ENCODE measurements at places on chromosomes 16 and 17.

- DNase-seq = no peak
Measured at GRCh38 chr16:30972872-30973271, 12.1 kb upstream of the HSD3B7 start.

GRCh38 chr16:80347900-80348299, 192.9 kb upstream of the DYNLRB2 start:
- no peak for DNase-seq

GRCh38 chr16:27721531-27722181, 171.7 kb downstream of the KATNIP start:
- DNase-seq = no peak

DNA sequence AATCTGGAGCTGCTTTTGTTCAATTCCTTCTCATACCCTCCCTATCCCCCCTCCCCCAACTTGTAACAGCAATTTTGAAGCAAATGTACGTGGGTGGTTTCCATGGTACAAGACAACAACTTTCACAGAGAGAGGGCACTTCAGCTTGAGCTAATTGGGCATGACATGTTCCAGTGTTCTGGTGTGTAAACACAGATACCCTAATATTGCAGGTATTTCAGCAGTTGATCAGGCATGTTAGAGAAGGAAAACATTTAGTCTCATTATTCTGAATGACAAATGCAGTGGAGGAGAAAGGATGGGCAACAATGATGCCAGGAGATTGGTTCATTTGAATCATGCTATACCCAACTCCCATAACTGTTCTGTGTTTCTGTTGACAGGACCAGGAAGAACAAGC, 137.5 kb downstream of the TRIM37 start:
- DNase-seq = no peak

- no peak for DNase-seq
Measured at GRCh38 chr17:48510761-48511604, 19.8 kb downstream of the HOXB1 start.

DNA sequence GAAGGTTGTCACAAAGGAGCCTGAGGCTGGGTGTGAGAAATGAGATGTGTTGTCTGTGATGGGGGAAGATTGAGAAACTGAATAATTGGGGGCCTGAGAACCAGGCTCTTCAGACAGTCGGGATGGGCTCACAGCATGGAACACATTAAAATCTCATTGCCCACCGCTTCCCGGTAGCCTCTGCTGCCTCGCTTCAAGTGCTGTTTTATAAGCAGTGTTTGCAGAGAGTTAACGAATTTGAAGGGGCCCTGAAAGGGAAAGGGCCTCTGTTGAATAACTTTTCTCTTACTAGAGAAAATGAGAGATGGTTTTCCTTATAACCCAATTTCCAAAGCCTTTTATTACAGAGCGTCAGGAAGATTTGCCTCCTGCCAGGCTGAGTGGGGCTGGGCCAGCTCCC, 258.8 kb upstream of the ASIC2 start:
- DNase-seq = no peak

- no peak for DNase-seq
Measured at GRCh38 chr17:16446338-16446983, 31.1 kb downstream of the TRPV2 start.

- no peak for DNase-seq
Measured at GRCh38 chr16:88983771-88984687, 7.0 kb upstream of the CBFA2T3 start.

GRCh38 chr16:88779406-88780141, 5.4 kb downstream of the PIEZO1 start:
- DNase-seq = no peak

GRCh38 chr17:28112181-28112580, 69.7 kb downstream of the NLK start:
- DNase-seq = no peak

DNA sequence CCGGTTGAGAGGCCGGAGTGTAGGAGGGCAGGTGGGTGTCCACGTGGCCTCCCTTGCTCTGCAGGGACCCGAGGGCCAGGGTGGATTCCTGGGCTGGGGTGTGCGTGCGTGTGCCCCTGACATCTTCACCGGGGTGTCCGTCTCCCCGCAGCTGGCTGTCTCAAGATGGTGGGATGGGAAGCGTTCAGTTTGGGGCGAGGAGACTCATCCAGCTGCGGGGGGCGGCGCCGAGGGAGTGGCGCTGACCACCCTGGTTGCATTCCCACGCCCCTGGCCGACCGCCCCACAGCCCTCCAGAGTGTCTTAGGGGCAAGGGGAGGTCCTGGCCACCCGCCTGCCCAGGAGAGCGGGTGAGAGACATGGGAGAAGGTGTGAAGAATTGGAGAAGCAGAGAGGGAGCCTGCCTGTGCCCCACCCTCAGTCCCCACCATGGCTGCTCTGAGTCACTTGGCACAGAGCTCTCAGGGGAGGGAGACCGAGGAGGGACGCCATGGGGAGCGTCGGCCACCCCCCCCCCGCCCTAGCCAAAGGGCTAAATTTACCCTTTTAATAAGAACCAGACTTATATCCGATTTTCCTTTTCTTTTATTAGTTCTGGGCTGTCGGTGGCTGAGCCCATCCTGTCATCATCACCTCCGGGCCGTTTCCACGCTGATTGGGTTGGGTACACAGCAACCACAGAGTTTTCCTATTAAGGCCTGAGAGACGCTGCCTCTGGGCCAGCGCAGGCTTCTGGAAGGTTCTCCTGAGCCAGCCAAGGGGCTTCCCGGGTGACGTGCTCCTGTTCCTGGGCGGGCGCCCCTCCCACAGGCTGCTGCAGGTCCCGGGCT, 22.0 kb downstream of the BAHCC1 start:
- DNase-seq = no peak

- no peak for DNase-seq
Measured at GRCh38 chr16:19771796-19772195, 53.7 kb downstream of the IQCK start.

- no peak for DNase-seq
Measured at GRCh38 chr16:22814711-22815105, 746 bp downstream of the HS3ST2 start.

DNA sequence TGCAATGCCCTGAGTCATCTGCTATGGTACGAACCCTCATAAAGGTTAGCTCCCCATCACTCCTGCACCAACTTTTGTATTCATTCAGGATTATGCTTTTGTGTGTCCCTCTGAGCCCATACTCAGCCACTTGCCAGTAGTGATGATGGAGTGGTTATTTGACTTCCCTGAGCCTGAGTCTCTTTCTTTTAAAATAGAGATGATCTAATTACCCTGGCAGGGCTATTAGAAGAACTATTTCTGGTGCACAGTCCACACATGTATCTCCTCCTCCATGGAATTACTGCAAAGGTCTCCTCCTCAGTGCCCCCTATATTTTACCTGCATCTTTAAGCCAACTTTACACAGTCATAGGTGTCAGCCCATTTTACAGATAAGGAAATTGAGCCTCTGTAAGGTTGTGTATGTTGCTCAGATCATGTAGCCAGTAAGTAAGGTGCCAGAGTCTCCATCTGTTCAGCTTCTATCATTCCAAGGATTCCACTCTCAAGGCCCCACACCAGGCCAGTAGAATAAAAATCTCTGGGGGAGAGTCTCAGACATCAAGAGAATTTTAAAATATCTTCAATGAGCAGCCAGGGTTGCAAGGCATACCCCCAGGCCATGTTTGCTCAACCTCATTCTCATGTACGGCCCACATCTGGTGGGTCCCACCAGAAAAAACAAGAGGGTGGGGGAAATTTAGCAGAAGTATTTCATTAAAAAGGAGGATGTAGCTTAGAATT, 333.7 kb upstream of the HSBP1 start:
- DNase-seq = no peak

DNA sequence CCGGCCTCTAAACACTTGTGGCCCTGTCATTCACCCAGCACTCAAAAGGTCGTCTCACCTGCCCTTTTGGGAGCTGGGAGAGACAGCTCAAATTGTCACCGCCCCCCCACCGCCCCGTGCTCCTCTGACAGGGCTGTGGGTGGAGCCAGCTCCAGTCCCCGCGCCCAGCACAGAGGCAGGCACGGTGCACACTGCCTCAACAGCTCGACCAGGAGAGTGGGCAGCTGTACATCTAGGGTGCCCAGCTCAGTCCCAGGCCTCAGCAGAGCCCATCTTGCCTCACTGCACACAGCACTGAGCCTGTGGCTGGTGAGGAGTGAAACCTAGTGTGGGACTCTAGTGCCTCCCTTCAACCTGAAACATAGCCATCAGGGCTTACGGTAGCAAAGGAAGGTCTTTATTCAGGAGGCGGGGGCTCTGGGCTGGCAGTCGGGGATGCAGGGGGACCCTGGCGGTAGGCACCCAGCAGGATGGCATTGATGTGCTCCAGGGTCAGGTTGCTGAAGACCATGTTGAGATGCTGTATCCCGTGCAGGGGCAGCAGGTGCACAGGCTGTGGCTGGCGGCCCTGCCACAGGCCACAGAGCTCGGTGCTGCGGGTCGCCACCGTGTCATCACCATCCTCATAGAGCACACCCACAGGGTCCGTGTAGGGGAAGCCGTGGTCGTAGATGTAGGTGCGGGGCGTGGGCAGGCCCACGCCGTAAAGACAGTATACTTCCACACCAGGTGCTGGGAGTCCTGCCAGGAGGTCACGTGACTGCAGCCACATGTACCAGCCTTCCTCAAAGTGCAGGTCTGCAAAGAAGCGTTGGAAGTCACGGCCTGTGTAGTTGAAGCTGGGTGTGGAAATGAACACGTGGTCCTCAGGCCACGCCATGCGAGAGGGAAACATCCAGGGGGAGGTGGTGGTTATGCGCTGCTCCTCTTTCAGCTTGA, 3.1 kb upstream of the PSMB10 start:
- DNase-seq = no peak

DNA sequence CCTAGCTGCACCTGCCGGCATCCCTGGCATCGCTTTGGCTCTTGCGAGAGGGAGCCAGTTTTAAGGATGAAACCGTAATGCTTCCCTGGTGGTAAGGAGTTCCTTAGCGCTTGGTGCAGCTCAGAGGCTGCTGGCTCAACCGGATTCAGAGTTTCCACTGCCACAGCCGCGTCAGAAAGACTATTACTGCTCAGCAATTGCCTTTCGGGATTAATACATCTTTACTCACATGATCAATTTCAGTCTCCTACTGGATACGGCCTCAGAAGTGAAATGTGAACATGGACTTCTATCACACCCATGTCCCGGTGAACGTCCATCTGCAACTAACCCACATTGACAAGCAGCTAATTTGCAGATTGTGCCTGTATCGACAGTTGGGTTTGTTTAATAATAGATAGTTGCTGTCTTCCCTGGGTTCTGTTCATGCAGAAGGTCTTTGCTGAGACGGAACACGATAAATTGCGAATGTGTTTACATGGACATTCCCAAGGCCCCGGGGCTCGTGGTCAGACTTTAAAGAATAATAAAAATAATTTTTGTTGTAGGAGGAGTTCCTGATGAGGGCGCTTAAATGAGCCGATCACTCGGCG, 175.4 kb downstream of the ENGASE start:
- no peak for DNase-seq

- DNase-seq = no peak
Measured at GRCh38 chr17:53971361-53971760, 148.6 kb downstream of the KIF2B start.

- no peak for DNase-seq
Measured at GRCh38 chr17:32276171-32276601, 10.6 kb downstream of the RHBDL3 start.

- DNase-seq = no peak
Measured at GRCh38 chr17:29352146-29352545, 38.0 kb upstream of the TAOK1 start.

DNA sequence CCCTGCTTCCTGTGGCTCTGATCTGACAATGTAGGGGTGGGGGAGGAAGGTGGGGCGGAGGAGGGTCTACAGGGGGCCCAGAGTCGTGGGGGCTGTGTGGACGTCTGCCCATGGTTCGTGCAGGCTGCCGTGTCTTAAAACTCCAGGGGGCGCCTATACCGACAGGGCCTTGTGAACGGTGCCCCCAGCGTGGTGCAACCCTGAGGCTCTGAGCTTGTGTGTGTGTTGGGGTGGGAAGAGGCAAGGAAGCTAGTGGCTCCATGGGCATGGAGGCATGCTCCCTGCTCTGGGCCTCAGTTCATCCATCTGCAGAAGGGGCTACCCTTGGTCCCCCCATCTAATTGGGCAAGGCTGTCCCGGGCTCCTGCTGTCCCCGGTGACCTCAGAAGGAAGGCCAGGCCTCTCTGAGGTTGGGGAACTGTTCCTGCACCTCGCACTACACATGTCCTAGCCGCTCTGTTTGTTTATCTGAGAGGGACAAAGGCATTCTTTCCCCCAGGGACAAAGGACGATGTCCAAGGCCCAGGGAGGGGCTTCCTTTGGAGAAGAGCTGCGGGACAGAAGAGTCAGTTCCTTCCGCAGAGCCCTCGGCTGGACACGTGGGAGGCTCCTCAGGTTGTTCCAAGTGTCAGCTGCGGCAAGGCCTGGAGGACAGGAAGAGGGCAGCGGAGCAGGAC, 13.5 kb downstream of the CA4 start:
- DNase-seq = no peak

- DNase-seq = no peak
Measured at GRCh38 chr17:56548661-56549060, 44.8 kb upstream of the NOG start.

GRCh38 chr16:65948361-65948760, 418.1 kb upstream of the CDH5 start:
- DNase-seq = no peak

DNA sequence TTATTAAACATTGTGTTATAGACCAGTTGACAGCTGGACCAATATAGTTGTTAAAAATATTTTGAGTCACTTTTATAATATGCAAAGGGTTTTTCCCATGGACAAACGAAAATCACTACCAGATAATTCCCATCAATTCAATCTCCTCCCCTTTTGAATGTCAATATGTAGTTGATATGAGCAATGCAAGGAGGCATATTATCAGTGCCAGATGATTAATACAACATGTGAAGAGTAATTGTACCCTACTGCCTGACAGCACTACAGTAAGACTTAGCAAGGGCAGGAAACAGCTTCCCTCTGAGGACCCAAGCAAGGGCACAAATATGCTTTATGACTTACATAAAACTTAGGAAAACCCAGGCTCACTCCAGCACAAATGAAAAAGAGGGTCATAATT, 17.3 kb downstream of the KANSL1 start:
- no peak for DNase-seq

DNA sequence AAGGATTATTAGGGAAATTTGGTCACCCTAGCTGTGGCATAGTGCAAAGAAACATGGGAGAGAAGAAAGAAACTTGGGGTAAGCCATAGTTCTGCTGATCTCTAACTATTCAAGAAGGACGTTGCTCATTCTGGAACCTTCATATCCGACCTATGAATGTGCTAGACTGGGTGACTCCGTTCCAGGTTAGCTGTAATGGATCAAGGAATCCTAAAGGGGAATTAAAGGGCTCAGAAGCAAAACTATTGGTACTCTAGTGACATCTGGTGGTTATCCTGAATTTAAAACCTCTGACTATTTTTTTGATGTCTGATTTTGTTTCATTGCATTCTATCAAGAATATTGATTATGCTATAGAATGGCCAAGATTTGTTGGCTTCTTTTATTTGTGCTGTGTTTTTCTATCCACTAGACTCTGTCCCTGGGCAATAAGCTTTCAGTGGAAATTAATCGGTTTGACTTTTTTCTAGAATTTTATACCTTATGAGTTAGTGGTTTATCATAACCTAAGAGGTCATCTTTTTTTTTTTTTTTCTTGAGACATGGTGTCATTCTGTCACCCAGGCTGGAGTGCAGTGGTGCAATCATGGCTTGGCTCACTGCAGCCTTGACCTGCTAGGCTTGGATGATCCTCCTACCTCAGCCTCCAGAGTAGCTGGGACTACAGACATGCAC, 19.5 kb downstream of the PCTP start:
- DNase-seq = no peak
